ENCODE measurements at places on chromosomes 2 and 18.
A peak's percentile ranks its signal among the peaks of the same experiment; 100 is the strongest.

DNA sequence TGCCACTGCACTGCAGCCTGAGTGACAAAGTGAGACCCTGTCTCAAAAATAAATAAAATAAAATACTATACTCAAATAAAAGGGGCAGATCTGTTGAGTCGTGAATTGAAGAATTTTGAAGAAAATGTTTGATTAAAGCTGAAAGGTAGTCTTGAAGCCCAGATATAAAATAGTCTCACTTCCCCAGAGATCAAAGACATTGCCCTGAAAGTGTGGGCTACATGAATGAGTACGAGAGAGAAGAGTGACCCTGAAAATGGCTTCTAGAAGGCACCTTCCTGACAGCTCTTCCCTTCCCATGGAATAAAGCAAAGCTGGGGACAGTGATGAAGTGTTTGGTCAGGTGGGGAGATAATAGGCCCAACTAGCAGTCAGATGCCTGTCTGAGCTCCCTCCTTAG, 13.8 kb upstream of the FZD5 start:
- no peak for DNase-seq

DNA sequence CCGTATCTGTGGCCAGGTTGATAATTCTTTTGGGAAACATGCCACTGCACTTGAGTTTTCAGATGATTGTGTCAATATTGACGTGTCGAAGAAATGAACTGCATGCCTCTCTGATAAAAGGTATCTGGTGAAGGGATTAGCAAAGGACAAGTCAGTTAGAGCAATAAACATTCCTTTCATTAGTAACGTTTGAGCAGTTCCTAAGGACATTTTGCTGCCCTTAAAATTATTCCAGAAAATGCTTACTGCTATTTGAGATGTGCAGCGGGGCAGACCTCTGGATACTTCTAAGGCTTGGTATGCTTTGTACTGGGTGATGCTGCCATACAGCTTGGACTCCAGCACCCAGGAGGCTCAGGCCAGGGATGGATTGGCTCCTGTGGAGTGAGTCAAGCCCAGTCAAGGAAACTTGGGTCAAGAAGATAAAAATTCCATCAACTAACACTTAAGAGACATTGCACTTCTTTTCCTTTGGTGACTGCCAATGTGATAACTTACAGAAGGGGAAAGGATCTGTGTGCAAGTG, 166.7 kb downstream of the FHOD3 start:
- DNase-seq = no peak

DNA sequence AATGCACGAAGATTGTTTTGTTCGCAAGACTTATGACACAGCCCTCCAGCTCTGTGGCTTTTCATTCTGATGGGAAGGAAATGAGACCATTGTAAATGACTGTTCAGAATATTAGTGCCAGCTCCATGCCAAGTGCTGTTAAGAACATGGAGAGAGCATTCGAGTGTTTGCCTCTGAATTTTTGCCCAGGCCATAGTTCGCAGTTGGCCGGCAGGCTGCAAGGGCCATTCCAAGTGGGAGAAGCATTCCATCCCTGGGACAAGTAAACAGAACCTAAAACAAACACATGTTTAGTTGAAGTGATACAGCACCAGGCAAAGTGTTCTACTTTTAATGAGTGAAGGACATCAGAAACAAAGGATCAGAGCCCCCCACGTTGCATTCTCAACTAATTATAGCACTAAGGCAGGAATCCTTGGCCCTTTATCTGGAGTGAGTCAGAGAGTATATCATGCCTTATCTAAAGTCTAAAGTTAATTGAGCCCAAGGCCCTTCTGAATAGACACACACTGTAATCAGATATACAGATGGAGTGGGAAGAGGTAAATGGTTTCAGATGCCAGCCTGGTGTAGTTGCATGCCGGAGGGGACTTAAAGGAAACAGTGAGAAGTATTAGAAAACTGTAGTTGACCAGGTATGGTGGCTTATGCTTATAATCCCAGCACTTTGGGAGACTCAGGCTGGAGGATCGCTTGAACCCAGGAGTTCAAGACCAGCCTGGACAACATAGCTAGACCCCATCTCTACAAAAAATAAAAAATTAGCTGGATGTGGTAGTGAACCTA, 53.3 kb downstream of the NEDD4L start:
- DNase-seq = peak; percentile 64

DNA sequence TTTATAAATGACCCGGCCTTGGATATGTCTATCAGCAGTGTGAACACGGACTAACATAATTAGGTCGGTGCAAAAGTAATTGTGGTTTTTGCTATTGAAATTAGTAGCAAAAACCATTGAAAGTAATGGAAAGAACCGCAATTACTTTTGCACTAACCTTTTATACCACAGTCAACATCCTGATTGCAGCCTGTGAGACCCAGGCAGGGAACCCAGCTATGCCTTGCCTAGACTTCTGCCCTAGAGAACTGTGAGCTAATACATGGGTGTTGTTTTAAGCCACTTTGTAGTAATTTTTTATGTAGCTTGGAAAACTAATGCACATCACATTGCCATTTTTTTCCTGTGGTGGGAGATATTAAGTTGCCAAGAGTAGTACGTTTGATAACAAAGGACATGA, 120.7 kb downstream of the SCG2 start:
- DNase-seq = no peak

Data from Right ventricle myocardium inferior (tissue), 1 donor.